ENCODE measurements at places on chromosomes 1 and 21.

GRCh38 chr1:169117599-169117998 lies 11.1 kb downstream of the ATP1B1 start:
- no peak for DNase-seq

GRCh38 chr1:20112279-20113000 lies 6.9 kb downstream of the PLA2G2D start:
- no peak for DNase-seq

DNA sequence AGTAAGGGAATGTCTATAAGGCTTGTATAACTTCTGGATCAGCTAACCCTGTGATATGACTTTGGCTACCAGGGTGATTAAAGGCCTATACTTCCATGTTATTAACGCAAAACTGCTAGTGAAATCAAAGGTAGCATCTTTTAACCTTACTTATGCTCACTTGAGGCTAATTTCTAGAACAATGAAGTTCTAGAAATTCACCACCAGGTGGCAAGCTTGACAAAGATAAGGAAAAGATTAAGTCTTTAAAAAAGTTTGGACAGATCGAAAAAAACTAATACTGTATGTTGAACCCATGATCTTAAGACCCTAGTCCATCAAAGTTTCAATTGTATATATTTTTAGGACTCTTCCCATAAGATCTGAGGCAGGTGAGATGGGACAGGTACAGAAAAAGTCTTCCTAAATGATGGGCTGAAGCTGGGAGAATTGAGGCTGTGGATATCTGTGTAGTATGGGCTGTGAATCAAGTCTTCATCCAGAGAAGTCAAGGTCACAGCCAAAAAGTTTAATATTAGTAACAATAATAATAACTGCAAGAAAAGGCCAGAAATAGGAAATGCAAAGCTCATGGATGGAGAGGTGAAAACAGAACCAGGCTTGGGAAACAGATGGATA lies 18.8 kb downstream of the KYAT3 start:
- peak; percentile 42 for DNase-seq

GRCh38 chr1:185400052-185400451 lies 83.0 kb upstream of the IVNS1ABP start:
- peak; percentile 73 for DNase-seq

DNA sequence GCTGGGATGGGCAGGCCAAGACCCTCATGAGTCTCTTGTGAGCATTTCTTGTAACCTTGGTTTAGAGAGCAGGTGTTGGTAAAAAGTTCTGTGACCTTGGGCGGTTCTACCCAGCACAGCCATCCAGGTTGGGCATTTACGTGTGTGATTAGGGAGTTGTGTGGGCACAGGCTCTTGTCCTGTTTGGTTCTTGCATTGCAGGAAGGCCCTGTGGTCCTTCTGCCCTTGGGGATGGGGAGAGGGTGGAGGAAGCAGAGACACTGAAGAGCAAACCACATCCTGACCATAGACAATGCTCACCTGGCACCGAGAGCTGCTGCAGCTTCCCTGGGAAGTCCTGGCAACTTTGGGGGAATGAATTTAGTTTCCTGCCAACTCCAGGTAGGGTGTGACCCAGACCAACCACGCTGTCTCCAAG lies 25.6 kb downstream of the RNF187 start:
- DNase-seq: no peak

- no peak for DNase-seq
Observed at GRCh38 chr1:119745034-119745433, 23.7 kb downstream of the HMGCS2 start.

DNA sequence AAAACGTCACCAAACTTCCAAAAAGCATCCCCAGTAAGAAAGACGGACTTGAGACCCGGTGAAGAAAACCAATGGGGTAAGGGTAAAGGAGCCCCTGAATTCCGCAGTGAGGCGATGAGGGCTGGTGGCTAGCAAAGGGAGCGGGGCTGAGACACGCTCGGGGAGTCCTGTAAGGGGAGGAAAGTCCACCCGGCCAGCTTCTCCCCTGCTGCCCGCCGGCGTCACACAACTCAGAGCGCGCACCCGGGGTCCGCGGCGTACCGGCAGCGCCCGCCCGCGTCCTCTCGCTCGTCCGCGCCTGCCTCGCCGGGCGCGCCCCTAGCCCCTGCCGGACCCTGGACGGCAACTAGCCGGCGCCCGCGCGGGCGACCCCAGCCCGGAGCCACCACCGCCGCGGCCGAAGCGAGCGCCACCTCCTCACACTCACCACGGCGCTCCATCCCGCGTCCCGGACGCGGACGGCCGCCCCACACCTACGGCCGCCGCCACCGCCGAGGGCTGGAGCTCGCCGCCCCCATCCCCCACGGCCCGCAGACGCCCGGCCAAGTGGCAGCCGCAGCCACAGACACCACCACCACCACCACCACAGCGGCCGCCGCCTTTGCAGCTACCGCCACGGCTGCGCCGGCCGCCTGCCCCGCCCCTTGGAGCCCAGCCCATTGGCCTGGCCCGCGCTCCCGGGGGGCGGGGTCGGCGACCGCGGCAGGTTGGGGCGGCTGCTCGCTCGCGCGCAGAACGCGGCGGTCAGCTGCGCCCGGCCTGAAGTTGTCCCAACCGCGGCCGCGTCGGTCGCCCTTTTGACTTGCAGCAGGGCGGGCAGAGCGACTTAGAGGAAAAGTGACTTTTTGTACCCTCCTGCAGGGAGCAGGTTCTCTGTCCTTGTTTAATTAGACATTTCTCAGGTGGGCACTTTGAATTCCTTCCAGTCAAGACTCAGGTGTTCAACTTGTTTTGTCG lies 10.0 kb upstream of the ARHGAP29 start:
- peak; percentile 58 for DNase-seq

GRCh38 chr1:938088-938683 lies 14.5 kb downstream of the SAMD11 start:
- DNase-seq: no peak

DNA sequence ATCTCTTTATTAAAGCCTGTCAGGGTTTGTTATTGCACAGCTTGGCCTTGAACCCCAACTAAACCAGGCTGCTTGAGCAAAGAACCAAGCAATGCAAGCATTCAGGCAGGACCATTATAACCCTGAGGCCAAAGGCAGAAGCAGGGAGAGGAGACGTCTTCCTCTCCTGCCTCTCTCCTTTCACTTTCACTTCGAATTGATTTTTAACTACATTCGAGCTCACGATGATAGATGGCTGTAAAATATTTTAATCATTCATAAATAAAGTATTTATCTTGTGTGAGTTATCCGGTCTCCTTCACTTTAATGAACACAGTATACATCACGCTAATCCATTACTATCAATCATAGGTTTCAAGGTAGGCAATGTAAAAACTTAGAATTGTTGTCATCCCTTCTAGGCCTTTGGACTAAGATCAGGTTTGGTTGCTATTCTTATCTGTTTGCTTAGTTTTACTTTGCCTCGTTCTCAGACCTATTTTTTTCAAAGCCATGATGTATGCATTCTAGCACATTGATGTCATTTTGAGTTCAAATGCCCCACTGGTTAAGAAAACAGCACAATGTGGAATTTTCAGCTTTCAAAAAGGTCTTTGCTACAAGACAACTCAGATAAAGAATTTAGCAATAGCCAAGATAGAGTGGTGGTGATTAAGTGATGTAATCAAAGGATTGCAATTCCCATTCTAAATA lies 480.2 kb upstream of the RUNX1 start:
- peak; percentile 47 for DNase-seq

DNA sequence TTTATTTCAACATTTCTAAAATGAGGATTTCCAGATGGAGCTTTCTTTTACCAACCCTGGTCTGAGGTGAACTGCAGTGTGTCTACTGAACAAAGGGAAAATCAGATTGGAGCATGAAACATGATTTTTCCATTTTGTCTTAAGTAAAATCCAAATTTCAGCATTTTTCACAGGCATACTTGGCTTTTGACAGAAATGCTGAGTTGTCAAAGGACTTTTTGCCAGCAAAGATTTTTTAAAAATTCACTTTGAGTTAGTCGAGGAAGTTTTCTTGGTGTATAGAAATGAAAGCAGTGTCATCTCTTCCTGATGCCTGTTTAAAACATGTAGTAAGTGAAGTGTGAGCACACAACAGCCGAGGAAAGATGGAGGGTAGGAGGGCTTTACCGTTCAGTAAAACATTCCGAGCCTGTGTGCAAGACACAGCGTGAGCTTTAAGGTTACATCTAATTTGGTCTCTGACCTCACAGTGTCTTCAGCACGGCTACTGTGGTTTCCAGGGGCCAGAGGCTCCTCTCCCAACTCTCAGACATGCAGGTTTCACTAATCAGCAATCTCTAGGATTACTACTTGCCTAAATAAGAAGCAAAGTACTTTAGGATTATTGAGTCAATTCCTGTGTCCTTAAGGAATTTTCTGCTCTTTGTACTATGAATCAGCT lies 45.9 kb downstream of the SAMD13 start:
- DNase-seq: peak; percentile 46

DNA sequence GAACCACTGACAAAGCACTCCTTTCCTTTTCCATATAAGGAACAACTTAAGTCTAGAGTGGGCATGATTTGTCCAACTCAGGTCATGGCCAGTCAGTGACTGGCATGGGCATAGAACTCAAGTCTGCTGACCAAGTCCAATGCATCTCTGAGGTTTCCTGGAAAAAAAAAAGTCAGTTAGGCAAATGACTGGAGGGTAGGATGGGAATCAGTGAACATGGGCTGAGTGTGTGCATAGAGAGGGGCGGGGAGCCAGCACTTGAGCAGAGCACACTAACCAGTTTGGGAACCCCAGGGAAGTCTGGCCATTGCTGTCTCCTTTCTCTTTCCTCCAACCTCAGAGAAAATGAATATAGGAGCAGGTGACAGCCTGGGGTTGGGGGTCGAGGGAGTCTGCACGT lies 53.6 kb upstream of the FMOD start:
- no peak for DNase-seq
